ENCODE measurements at places on chromosomes 2 and 18.

GRCh38 chr2:241514986-241515737 lies 6.8 kb upstream of the STK25 start:
- DNase-seq: no peak

DNA sequence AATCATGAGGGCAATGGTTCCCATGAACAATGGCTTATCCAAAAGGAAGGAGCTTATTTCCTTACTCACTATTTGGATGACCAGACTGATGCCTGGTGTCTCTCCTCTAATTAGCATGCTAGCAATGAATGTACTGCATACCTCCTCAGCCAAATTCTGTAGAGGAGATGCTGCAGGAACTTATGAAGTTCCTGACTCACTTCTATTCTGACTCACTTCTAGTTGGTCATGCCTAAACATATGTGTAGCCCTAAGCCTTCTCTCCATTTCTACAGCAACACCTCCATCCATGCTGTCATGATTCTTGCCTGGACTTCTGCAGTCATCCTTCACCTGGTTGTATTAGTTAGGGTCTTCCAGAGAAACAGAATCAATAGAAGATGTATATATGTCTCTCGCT lies 59.9 kb upstream of the MRPS9 start:
- no peak for DNase-seq

DNA sequence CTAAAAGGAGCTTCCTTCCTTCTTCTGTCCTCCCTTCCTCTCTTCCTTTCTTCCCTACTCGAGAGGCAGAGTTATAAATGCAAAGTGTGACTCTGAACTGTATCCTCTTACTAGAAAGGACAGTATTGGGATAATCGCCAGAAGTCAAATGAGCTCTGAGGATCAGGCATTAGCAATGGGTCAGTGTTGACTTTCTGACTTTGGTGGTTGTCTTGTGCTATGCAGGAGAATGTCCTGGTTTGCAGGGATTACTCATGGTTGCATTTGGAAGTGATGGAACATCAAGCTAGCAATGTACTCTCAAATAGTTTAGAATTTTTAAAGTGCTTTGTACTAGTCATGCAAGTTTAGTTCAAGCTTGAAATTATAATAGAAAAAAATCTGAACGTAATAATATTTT lies 115.6 kb downstream of the TXNL1 start:
- no peak for DNase-seq

- DNase-seq: no peak
Observed at GRCh38 chr2:176251928-176252327, 17.3 kb upstream of the MTX2 start.

GRCh38 chr2:26619521-26619951 lies 21.6 kb downstream of the CIB4 start:
- no peak for DNase-seq

DNA sequence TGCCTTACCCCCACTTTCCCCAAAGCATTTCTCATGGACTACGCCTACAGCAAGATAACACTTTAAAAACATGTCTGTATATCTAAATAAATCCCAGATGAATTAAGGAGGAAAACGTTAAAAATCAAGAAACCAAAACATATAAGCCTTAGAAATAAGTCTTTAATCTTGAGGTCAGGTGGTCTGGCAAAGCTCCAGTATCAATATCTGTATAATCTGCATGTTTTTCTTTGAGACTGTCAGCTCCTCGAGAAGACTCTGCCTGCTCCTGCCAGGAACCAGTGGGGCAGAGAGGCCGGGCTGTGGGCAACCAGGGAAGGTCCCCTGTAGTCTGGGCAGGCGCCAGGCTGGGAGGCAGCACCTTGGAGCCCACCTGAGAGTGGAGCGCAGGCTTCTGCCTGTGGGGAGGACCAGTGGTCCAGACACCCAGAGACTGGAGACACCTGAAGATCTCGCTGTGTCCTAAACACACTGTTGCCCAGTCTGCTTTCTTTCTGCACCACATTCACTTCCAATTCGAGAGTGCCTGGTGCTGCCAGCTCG lies 291.0 kb upstream of the SOX11 start:
- DNase-seq: no peak

DNA sequence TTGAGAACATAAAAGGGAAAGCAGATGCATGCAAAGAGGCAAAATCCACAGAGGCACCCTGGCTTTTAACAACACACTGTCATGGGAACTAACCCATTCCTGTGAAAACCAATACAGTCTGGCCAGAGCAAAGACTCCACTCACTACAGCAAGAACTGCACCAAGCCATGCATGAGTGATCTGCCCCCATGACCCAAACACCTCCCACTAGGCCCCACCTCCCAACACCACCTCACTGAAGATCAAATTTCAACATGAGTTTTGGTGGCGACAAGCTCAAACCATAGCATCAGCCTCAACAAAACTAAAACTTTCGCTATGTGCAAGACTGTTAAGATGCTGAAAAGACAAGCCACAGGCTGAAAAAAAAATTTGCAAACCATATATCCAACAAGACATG lies 162.8 kb downstream of the SMAD2 start:
- DNase-seq: no peak

DNA sequence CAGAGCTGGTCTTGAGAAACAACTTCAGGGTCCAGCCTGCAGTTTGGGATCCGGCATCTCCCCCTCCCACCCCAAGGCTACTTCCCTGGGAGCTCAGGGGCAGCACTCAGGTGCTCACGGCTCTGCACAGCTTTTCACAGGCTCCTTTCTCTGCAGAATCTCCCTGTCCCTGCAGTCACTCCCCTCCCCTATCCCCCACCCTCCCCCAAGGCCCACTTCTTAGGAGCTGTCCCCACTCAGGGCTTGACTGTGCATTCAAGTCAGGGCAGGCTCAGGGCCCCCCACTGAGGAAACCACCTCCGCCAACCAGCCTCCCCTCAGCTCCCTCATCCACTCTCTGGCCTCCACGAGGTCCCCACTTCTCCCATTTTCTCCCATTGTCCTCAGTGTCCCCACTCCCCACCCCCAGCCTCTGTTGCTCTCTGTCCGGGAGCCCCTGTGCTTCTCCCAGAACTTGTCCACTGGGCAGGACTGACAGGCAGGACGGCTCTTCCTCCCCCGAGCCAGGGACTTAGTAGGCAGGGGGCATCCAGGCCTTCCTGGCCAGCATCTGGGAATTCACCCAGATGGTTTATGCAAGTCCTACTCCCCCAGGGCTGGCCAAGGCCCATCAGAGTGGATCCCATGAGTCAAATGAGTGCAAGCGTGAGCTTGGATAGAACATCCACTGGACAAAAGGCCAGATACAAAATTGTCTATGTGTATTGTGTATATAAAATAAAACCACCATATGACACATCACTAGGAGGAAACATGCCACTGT lies 7.6 kb downstream of the NMUR1 start:
- DNase-seq: no peak

DNA sequence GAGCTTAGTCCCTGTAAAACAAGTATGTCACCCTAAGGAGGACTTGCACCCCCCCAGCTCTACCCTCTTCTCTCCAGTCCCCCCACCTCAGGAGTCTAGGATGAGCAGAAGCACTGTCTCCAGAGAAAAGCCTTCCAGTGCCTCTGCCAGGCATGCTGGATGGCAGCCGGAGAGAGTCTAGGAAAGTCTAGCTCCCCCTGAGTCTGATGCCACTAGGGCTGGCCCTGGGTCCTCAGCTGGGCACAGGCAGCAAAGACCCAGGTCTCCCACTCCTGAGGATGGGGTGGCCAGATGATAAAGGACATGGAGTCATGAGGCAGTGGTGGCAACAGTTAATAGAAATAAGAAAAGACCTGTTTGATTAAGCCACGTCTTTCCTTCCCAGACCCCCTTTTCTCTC lies 225.6 kb downstream of the CYP26B1 start:
- peak; percentile 60 for DNase-seq

GRCh38 chr2:186164325-186164724 lies 321.7 kb upstream of the ZC3H15 start:
- DNase-seq: no peak

DNA sequence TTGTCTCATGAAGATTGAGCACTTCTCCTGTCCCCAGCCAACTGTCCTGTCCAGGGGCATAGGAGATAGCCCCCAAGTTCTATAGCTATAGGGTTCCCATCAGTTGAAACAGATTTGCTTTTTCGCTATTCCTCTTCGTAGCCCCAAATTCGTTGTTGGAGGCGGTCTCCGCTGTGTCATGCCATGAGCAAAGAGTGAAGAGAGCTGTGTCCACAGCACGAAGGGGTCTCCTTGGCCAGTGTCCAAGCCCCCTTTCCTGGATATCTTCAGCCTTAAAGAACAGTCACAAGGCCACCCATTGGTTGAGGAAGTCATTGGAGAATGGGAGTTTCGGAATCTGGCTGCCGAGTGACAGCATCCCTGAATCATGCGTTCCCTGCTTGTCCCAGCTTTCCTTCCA lies 21.0 kb downstream of the IGFBP5 start:
- DNase-seq: no peak

DNA sequence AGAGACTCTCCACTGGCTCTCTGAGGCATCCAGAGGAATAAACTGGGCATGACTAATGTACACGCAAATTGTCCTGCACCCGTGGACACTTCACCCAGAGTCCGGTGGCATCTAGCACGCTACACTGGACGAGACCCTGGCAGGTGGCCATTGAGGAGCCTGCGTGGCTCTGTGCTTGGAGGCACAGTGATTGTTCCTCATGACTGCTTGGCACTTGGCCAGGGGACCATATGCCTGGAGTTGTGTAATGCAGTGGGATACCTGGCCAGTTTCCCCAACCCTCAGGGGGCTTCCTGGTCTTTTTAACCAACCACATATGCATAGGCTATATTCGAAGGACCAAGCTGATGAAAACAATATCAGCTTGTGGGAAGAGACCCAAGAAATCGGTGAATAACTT lies 66.6 kb downstream of the MTCL1 start:
- no peak for DNase-seq

GRCh38 chr2:205012961-205013360 lies 467.7 kb downstream of the PARD3B start:
- no peak for DNase-seq

DNA sequence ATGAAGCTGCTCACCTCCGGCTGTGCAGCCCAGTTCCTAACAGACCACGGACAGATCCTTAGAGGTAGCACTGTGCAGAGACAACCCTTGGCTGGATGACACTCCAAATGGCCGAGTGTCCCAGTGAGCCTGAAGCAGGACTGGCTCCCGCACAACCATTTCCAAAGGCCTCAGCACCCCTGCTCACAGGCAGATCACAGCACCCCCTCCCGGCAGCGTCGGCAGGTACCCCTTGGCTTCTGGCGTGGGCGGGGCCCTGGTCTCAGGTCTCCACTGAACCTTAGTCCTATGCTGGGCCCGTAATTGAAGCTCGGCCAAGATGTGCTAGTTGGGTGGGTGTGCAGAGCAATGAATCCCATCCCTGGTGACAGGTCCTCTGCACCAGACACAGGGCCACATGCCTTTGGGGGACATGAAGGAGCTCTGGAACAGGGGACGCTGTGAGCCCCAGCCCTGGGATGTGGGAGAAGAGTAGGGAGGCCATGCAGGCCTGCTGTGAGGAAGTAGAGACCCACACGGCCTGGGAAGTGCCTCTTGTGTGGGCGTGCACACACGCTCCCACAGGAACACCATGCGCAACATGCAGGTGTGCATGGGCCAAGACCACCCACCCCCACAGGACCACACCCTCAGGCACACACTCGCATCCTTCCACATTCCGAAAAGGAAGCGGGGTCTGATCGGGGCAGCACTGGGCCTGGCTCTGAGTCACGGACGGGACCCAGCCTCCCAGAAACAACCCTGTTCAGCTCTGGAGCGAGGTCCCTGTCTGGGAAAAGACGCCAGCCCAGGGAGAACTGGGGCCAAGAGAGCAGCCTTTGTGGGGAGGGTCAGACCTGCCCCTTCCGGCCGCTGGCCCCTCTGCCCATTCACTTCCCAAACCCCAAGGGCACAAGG lies 2.8 kb downstream of the DUSP2 start:
- DNase-seq: no peak

DNA sequence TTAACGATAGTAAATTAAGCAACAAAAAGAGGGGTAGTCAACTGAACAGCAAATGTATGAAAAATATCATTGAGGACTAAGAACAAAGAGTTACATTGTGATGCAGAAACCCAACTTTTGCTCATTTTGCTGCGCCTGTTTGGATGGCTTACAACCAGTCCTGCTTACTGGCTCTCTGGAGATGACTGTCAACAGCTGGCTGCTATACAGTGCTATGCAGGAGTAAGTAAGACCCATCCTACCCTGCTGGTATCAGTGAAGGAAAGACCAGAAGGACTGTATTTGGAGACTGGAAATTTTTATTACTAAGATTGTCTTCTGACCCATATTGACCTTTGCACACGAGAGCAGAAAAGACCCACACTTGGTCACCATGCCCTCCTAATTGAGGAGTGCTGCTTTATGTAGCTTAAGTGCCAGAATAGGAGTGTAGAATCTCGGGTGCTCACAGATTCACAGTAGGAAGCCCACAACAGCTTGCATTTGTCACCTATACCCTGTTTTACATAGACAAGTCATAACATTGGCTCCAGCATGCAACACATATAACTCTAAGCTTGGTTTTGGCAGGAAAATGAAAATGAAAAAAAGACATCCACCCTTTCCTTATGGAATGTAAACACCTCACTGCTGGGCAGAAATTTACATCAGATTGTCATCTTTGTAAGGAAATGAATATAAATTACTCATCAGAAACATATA lies 1915.0 kb upstream of the CELF4 start:
- DNase-seq: no peak

DNA sequence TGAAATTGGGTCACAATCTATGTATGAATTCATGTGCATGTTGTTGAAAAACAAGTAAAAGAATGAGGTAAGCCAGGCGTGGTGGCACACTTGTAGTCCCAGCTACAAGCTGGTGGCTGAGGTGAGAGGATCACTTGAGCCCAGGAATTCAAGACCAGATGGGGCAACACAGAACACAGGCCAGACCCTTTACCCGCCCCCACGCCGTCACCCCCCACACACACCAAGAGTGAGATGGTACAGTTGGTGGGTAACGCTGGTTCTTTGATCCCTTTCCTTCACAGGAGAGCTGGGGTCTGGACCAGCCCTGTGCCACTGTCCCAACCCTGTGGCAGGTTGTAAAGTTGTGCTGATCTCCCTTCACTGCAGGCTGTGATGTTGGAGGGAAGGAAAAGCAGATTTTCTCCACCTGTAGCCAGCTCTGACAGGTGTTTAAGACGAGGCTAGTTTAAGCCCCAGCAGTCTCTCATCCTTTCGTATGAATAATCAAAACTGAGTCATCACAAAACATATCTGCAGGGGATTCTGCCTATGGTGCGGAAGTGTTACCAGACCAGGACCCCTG lies 13.6 kb downstream of the B3GNT2 start:
- no peak for DNase-seq

GRCh38 chr2:233961905-233962304 lies 44.7 kb downstream of the TRPM8 start:
- DNase-seq: no peak

All from osteocyte (in vitro differentiated cells).